ENCODE measurements at places on chromosomes 6 and 20.

DNA sequence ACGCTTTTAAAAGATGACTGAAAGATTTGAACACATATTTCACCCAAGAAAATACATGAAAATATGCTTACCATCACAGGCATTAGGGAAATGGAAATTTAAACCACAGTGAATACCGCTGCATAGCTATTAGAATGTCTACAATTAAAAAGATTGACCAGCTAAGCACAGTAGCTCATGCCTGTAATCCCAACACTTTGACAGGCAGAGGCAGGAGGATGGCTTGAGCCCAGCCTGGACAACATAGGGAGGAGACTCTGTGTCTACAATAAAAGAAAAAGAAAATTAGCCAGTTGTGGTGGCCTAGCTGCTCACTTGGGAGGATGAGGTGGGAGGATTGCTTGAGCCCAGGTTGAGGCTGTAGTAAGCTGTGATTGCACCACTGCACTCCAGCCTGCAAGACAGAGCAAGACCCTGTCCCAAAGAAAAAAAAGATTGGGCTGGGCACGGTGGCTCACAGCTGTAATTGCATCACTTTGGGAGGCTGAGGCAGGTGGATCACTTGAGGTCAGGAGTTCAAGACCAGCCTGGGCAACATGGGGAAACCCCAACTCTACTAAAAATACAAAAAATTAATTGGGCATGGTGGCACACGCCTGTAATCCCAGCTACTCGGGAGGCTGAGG, 163.7 kb upstream of the AKAP12 start:
- DNase-seq: no peak

GRCh38 chr6:321158-321438, 28.8 kb downstream of the DUSP22 start:
- no peak for DNase-seq

DNA sequence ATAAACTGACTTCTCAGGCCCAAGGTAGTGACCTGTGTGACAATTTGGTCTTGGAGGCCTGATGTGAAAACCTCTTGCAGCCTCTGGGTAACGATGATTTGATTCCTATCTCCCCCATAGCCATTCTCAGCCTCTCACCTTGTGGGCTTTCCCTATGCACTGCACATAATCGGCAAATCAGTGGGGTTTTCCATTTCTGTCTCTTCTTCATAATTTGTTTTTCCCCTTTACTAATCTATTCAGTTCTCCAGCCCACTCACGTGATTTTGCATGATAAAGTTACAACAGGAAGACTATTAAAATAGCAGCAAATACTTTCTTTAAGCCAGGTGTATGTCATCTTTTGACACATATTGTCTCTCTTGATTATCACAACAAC, 893.7 kb downstream of the TFAP2A start:
- DNase-seq: no peak

DNA sequence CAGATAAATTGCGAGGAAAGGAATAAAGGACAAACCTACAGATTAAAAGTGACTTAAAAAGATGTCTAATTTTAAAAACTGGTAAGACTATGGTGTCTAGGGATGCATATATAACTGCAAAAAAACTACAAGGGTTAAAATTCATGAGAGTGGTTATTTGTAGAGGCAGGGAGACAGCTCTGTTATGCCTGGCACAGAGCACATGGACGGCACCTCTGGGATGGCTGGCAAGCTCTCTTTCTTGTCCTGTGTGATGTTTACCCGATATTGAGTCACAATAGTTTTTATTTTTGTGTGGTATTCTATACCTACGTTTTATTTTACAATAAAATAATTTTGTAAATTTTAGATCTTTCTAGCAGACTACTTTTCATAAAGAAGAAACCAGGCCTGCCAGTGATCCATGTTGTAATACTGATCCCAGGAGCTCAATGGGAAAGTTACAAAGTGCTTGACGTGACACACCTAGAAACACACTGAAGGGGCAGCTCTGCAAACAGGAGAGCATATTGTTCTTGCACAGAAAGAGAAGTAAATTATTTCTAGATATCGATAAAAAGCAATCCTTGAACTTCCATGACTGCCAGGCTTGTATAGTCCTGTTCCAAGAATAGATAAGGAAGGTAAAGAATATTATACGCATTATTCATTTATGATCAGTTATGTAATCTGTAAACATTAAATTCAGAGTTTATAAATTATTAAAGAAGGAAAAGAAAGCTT, 290.0 kb downstream of the PTPRK start:
- no peak for DNase-seq

DNA sequence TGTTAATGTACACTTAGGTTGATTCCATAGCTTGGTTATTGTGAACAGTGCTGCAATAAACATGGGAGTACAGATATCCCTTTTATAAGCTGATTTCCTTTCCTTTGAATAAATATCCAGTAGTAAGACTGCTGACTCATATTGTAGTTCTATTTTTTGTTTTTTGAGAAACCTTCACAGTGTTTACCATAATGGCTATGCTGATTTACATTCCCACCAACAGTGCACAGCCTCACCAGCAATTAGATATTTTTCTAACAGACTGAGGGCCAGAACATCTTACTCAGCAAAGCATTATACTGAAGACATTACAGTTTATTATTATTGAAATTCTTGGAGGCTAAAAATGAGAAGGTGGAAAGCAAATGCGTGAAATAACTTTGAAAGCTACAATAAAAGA, 187.3 kb upstream of the HEY2 start:
- no peak for DNase-seq

GRCh38 chr6:154614101-154614500, 103.6 kb upstream of the CNKSR3 start:
- DNase-seq: peak; percentile 11

- DNase-seq: no peak
Measured at GRCh38 chr6:181049-181654, 111.1 kb upstream of the DUSP22 start.

DNA sequence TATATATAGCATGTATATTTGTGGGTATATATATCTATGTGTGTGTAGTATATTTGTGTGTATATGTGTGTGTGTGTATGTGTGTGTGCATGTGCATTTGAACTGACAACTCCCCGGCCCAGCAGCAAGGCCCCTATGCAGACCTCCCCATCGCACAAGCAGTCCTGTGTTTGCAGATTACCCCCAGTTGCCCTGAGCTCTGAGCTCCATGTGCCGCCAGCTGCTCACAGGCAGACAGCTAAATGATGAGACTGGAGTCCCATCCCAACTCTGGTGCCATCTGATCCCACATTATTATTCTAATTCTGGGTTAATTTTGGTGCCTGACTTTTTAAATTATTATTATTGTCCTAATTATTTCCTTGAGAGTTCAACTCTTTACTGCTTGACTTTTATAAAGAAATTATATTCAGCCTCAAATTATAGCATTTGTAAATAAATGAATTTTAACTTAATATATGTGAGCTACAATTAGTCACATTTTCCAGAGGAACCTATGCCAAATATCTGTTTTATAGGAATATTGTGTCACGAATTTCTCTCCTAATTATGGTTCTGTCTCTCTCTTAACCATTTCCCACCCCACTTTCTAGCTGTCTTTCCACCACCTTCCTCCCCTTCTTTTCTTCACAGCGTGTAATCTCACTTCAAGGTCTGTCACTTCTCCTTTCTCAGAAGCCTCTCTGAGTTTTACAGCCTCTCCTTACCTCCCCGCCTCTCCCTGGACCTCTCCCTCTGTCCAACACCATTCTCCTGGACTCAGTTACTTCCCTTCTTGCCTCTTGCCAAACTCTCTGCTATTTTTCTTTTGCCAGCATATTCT, 90.6 kb upstream of the SYNDIG1 start:
- DNase-seq: no peak

- DNase-seq: no peak
Measured at GRCh38 chr6:99852031-99852430, 142.0 kb downstream of the MCHR2 start.

DNA sequence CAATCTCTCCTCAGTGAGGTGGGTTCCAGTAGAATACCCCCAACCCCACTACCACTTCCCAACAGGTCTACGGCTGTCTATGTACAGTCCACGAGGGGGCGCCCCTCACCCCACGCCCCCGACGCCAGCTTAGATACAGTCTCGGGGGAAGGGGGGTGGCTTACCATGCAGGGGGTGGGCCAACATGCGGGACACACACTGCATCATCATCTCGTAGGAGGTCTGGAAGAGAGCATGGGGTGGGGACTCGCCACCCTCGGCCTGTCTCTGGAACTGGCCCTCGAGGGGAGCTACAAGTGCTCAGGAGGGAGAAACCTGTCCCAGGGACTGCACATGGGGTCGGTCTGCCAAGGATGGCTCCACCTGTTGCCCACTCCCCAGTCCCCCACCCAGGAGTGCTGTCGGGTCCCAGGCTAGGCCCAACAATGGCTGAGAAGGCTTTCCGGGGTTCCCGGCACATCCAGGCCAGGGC, 8.5 kb downstream of the MTCH1 start:
- no peak for DNase-seq

DNA sequence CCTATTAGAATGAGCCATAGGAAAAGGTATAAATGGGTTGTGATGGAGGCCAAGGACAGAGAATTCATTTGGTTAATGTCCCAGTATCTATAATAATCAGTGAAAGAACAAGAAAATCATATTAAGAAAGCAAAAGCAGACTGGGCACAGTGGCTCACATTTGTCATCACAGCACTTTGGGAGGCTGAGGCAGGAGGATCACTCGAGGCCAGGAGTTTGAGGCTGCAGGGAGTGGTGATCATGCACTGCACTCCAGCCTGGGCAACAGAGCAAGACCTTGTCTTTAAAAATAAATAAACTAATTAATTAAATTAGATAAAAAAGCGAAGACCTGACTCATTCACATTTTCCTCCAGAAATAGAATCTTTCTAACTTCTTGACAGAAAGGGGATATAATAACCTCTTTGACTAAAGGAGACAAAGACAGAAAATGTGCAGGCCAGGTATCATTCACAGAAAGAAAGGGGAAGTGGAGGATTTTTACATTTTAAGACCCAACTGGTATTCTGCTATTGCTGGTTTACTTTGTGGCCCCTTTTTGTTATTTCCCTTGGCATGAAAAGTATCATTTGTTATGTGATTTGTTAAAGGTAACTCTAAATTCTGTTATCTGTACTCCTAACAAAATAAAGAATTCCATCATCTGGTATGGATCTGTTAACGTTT, 31.9 kb upstream of the MAPK13 start:
- DNase-seq: no peak

GRCh38 chr20:4569092-4569491, 152.6 kb upstream of the PRND start:
- DNase-seq: no peak

- DNase-seq: no peak
Measured at GRCh38 chr20:3783068-3783489, 1.8 kb upstream of the SPEF1 start.

DNA sequence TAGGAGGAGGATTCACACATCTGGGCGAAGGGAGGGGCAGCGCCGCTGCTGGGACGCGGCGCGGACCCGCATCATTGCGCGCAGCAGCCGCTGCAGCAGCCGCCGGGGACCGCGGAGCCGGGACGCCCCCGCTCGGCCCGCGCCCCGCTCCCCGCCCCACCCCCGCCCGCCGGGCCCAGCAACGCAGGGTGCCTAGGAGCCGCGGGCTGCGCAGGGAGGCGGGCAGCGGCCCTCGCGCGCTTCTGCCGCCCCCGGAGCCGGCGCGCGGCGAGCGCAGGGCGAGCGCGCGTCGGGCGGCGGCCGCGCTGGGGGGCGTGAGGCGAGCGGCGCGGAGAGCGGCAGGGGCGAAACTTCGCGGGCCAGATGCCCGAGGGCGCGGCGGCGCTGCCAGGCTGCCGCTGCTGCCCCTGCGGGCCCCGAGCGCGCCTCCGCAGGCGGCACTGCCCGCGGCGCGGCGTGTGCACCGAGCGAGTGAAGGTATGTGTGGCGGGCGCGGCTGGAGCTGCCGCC, at the start of gene NKAIN2:
TSS of gene NKAIN2 (plus strand) at position 362 of the 510 bp plus-strand sequence.
- no peak for DNase-seq

DNA sequence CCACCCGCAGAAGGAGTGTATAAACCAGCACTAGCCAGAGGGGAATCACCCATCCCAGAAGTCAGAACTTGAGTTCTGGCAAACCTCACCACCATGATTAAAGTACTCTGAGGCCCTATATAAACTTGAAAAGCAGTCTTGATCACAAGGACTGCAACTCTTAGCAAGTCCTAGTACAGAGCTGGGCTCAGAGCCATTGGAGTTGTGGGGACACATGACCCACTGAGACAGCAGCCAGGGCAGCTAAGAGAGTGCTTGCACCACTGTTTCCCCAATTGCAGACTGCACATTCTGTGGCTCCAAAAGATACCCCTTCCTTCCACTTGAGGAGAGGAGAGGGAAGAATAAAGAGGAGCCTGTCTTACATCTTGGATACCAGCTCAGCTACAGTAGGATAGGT, 4.7 kb upstream of the MCM9 start:
- no peak for DNase-seq

GRCh38 chr20:17014217-17014616, 212.6 kb upstream of the PCSK2 start:
- DNase-seq: no peak

- DNase-seq: peak; percentile 23
Measured at GRCh38 chr20:63461104-63461763, 11.2 kb downstream of the KCNQ2 start.

GRCh38 chr20:19407736-19408135, 195.3 kb downstream of the SLC24A3 start:
- DNase-seq: no peak

DNA sequence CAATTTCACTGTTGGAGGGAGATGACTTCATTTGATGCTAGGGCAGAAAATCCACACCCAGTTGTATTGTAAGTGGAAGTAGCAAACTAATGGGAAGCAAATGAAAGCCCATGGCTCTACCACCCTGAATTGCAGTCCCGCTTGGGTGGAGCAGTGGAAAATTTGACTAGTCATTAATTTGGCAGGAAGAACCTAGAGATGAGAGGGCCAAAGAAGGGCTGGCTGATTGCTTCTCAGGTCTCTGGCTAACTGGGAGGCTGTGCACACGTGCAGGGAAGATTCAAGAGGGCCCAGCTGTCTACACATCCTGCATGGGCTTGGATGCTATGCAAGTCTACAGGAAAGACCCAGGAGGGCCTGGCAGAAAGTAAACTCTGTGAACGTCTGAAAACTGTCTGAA, 466.2 kb downstream of the TFAP2A start:
- DNase-seq: no peak

GRCh38 chr6:84764332-84765049, at the start of gene TBX18:
Gene TBX18, minus strand, starts transcription at chr6:84764598. Its CDS starts 417 bp downstream, at chr6:84764181.
- DNase-seq: peak; percentile 94

DNA sequence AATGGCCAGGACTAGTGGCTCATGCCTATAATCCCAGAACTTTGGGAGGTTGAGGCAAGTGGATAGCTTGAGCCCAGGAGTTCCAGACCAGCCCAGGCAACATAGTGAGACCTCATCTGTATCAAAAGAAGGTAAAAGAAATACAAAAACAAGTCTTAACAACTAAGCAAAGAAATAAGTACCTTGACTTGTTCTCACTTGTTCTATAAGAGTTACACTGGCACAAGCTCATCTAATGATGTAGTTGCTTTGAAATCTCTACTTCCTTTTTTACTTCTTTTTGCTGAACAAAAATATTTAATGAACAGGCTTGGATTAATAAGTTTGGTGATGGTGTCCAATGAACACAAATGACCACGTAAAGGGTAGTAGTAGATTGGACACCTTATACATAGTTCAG, 72.2 kb downstream of the SGK1 start:
- no peak for DNase-seq

Measured in AG08395 (cell line).